ENCODE measurements at places on chromosomes 4 and X. TPM values are rescaled to one million over a fixed set of nuclear protein-coding genes. Genes with fewer than 3 reads are reported as not detected.

VEGFD gene
- total RNA-seq, result 0.38 TPM

ASB12 gene
- total RNA-seq, result not detected

GPRASP1 gene
- total RNA-seq, result 0.32 TPM

TRIM75 gene
- not detected for total RNA-seq

PRRG1 gene
- total RNA-seq, result 5.1 TPM

SSX1 gene
- not detected for total RNA-seq

ERCC6L gene
- total RNA-seq, result 12.4 TPM

CTBP1 gene
- 82.1 TPM for total RNA-seq

TENM3 gene
- total RNA-seq, result 1.5 TPM

FMR1NB gene
- not detected for total RNA-seq

MTNR1A gene
- total RNA-seq, result 0.33 TPM

TRPC3 gene
- 0.05 TPM for total RNA-seq

GDPD2 gene
- 0.06 TPM for total RNA-seq

TMEM185A gene
- 28.2 TPM for total RNA-seq
